ENCODE measurements at places on chromosomes 13 and 19. TPM values are rescaled to one million over a fixed set of nuclear protein-coding genes. Genes with fewer than 3 reads are reported as not detected.

GRCh38 chr19:49111218-49111998, 2.8 kb upstream of the LIN7B start:
- no peak for DNase-seq

DNA sequence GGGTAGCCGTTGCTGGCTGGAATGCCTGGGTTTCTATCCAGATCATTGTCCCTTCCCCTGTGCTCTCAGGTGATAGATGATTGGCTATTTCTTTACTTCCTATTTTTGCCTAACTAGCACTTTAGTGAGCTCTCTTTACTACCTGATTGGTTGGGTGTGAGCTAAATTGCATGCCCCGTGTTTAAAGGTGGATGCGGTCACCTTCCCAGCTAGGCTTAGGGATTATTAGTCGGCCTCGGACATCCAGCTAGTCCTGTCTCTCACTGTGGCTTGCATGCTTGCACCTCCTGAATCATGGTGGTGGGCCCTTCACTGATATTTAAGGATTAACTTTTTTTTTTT, 10.1 kb downstream of the TTYH1 start:
- no peak for DNase-seq

GRCh38 chr13:113579686-113580085, 4.9 kb upstream of the TFDP1 start:
- DNase-seq = no peak

The FFAR2 gene
- not detected for total RNA-seq

- peak; percentile 22 for DNase-seq
Observed at GRCh38 chr13:101626925-101627555, 174.6 kb downstream of the ITGBL1 start.

DNA sequence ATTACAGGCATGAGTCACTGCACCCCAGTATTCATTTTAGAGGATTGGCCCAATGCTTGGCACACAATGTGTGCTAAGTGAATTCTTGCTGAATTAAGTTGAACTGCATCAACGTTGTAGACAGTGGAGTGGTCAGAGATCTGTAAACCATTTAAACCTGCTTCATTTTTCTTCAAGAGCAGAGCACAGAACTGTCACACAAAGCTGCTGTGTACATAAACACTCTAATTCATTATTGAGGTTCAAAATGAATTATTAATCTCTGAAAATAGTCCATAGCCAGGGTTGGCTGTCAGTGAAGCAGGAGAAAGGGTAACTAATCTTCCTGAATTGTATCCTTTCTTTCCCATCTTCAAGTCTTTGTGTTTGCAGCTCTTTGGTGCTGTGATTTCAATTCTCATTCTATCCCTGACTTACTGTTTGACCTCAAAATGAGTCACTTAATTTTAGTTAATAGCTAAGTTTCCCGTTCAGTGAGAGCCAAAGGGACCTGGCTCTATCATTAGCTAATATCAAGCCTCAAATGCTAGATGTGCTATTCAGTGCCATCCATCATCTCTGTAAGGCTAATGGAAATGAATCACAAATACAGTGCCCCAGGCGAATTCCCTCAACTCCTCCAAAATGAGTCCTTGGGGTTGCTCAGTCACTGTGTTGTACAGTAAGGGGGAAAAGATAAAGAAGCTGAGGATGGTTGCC, 77.0 kb upstream of the TSC22D1 start:
- DNase-seq = no peak

DNA sequence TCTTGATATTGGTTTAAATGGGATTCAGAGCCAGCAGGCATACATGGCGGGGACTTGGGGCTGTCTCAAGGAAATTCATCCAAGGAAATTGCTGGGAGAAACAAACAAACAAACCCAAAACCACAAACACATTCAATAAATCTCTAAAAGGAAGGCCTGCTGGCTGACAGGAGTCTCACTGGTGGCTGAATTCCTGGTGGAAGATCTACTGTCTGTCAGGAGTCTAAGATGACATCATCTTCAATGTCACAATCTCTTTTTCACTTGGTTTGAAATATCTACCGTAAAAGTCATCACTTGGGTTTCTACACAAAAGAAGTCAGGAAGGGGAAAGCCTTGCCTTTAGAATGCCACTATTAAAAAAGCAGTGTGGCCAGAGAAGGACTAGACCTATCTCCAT, 87.9 kb downstream of the KLF5 start:
- no peak for DNase-seq

- DNase-seq = no peak
Observed at GRCh38 chr13:98947925-98948324, 29.9 kb downstream of the DOCK9 start.

The CLPTM1 gene
- total RNA-seq = 66.9 TPM

DNA sequence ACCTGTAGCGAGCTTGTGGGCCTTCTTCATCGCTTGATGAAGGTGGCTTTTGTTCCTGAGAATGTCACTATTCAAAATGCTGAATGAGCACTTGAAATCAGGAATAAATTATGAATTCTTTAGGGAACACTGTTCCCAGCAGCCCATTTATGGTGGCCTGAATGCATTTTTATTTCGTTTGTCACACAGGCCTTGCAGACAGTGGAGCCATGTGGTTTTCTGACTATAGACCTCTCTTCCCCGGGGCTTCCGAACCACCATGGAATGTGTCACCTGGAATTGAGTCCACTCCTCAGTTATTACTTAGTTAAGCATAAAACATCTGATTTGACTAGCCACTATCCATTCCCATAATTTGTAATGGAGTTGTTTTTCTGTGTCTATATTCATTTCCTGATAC, 396.9 kb downstream of the IRS2 start:
- no peak for DNase-seq

The CEACAM7 gene
- not detected for total RNA-seq

GRCh38 chr13:109146912-109147647, 517.7 kb downstream of the MYO16 start:
- DNase-seq = no peak

- DNase-seq = peak; percentile 70
Observed at GRCh38 chr19:16066611-16067104, 9.6 kb upstream of the TPM4 start.

- no peak for DNase-seq
Observed at GRCh38 chr19:58498316-58499020, 13.3 kb downstream of the SLC27A5 start.

DNA sequence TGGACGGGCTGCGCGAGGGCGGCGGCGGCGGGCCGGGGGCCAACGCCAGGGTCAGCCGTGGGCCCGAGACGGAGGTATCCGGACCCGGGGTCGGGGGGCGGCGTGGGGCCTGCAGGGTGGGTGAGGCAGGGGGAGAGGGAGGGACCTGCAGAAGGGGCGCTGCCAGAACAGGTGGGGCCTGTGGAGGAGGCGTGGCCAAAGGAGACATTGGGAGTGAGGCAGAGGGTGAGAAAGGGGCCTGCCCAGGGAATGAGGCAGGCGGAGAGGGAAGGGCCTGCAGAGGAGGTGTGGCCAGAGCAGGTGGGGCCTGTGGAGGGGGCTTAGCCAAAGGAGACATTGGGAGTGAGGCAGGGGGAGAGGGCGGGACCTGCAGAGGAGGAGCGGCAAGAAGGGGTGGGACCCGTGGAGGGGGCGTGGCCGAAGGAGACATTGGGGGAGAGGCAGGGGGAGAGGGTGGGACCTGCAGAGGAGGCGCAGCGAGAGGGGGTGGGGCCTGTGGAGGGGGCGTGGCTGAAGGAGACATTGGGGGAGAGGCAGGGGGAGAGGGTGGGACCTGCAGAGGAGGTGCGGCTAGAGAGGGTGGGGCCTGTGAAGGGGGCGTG, 4.2 kb downstream of the PRR36 start:
- DNase-seq = peak; percentile 50

DNA sequence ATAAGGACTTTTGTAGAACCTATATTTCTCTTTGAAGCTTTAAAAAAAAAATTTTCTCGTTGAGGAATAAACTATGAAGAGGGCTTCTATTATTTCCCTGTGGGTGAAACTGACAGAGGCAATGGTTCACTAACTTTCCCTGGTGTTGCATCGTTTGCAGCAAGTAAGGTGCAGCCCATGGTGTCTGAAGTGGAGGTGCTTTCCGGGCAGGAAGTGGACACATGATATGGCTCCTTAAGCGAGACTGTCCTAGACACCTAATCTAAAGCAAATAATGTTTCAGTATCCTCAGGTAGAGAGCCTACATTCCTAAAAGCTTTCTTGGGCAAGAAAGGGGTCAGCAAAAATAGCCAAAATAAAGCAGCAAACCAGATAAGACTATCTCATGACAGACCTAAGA, 437.6 kb upstream of the ARGLU1 start:
- DNase-seq = no peak

DNA sequence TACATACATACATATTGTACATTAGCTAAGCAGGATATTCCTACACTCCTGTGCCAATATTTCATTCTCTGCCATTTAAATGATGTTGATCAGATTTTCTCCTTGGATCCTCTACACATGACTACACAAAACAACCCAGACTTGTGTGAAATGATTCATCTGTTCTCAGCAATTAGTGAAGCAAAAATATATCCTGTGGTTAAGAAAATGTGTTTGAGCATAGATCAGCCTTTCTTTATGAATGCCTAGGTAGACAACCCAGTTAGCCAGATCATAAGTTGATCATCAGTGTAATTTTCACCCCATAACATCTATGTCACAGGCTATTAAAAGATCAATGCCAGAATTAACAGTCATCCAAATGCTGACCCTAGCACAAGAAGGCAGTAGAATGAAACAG, 275.2 kb upstream of the EDNRB start:
- no peak for DNase-seq

DNA sequence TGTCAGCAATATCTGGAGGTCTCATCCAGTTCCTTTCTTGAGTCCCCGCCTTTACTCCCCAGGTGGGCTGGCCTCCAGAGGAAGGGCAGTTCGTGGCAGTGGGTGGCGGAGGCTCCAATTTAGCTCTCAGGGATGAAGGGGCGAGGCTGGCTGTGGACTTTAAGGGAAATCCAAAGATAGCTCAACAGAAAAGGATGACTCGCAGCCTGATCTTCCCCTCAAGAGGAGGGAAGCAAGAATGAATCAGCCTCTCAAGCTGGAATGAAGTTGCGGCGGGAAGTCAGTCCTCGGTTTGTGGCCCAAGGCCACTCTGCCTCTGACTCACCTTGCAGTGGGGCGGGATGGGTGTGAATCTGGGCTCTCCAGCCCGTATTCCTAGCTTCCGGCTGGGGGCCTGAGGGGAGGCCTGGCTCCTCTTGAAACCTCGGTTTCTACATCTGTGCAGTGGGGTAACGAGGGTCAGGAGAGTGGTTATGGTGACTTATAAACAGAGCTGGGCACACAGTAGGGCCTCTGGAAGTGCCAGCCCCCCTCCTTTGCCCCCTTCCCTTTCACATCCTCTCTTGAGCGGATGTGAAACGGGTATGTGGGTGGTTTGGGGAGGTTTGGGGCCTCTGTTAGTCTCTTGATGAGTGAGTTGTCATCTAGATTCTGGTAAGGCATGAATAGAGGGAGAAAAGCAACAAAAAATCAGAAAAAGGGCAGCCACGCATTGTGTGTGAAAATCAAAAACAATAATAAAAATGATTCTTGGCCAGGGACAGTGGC, 10.5 kb upstream of the SMG9 start:
- DNase-seq = peak; percentile 91

GRCh38 chr19:2867025-2867991, at the start of gene ZNF556:
ZNF556 (plus strand) TSS chr19:2867335; CDS start chr19:2867422, 87 bp downstream.
- DNase-seq = no peak

DNA sequence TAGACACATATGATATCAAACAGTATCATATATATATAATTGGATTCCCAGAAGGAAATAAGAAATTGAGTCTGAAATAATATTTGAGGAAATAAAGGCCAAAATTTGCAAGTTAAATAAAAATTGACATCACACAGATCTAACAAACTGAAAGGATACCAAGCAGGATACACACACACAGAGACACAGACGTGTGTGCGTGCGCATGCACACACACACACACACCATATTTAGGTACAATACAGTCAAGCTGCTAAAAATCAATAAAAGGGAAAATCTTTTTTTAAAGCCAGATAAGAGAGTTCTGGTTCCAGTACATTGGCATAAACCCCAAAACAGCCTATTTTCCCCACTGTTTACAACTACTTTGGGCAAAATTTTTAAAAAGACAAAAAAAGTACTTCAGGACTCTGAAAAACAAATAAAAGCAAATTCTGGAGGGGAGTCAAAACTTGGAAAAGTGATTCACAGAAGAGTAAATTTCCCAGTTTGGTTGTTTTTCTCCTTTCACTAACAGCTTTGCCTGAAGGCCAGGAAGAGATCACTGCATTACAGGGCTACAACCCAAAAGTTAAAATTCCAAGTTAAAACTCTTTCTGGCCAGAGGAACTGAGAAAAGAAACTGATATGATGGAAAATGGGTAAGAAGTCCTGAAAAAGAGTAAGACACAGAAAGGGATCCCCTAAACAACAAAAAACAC, 16.2 kb downstream of the MYCBP2 start:
- no peak for DNase-seq

The CD37 gene
- 278 TPM for total RNA-seq

DNA sequence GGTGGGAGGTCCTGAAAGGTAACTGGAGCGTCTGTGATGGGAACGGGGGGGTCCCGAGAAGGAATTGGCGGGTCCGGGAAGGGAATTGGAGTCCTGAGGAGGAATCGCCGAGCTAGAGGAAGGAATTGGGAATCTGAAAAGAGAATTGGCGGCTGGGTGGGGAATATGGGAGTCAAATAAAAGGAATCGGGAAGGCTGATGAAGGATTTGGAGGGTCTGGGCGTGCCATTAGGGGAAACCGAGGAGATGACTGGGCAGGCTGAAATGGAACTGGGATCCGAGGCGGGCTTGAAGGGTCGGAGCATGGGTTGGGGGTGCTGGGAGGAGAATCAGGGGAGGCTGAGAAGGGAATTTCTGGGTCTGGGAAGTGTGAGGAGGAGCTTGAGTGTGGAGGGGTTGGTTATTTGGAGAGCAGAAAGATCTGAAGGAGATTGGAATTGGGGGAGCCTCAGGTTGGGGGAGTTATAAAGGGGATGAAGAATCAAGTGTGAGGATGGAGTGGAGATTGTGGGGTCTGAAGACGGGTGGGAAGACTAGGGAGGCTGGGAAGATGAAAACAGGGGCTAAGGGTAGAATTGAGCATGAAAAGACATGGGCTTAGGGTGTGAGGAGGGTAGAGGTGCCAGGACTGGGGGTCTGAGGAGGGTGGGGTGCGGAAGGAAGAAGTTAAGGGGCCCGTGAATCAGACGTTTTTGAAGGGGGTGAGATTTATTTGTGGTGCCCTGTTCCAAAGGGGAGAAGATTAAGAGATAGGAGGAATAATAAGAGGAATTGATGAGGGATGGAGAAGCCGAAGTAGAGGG, 718 bp downstream of the ACTN4 start:
- no peak for DNase-seq

DNA sequence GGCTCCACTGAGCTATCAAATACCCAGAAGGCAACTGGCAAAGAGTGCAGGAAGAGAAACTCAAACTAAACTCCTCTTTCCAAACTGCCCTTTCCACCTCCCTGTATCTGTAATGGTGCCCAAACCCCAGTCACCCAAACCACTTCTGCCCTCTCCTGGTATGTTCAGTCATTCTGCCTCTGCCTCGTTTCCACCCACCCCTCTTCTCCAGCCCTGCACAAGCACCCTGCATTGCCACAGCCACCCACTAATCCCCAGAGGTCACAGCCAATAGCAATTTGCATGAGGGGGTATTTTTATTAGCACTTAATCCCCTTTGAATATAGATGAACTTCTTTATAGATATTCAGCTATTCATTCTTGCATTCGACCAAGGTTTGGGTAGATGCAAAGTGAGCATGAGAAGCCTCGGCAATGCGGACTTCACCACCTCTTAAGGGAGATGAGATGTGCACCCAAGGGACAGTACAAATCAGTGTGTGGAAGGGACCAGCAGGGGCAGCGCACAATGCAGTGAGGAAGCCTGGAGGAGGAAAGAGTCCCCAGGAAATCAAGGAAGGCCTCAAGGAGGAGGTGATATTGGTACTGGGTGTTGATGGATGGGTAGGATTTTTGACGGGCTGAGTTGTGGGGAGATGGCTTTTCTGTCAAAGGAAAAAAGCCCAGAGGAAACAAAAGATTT, 12.4 kb downstream of the TMEM272 start:
- peak; percentile 57 for DNase-seq
